Right cardiac atrium (tissue), 5 donors: ENCODE measurements at places on chromosomes 6 and 20. TPM values are rescaled to one million over a fixed set of nuclear protein-coding genes. Genes with fewer than 3 reads are reported as not detected.

NHLRC1 gene
- total RNA-seq = 1.3 TPM

CITED2 gene
- total RNA-seq = 138 TPM

EDN3 gene
- total RNA-seq = not detected

SMOC2 gene
- 10.9 TPM for total RNA-seq

GSTA2 gene
- not detected for total RNA-seq

FOXP4 gene
- 22.5 TPM for total RNA-seq

TRDN gene
- total RNA-seq = 308 TPM

EPHA7 gene
- 26.9 TPM for total RNA-seq

PRSS16 gene
- total RNA-seq = 0.85 TPM

GFRA4 gene
- total RNA-seq = not detected

ATP6V1G2 gene
- total RNA-seq = 1.7 TPM
